ENCODE measurements at places on chromosomes 3 and 15. TPM values are rescaled to one million over a fixed set of nuclear protein-coding genes. Genes with fewer than 3 reads are reported as not detected.
A peak's percentile ranks its signal among the peaks of the same experiment; 100 is the strongest.

GRCh38 chr15:34886134-34886533, 83.4 kb downstream of the AQR start:
- no peaks in the 10 kb centered on the region for H3K27me3 ChIP-seq
- H3K4me3 ChIP-seq = no peak overlapping the region
- no peaks in the 10 kb centered on the region for H3K4me1 ChIP-seq
- no peak for DNase-seq
- peaks cover 58% of the 10 kb centered on the region for H3K36me3 ChIP-seq

DNA sequence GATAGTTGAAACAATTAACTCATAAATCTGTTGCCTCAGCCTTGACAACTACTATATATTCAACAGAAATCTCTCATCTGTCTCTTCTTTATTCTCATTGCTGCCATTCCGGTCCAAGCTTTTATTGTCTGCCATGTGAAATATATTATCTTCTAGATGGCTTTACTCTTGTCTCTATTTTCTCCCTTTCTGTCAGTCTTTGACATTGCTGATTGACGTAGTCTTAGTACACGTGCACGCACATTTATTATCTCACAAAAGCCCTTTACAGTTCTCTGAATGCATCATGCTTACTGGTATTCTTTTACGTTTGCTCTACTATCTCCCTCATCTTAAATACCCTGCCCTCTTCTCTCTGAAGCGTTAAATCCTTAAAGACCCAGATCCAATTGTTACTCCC, 5.6 kb downstream of the PDIA3 start:
- H3K4me1 ChIP-seq = peaks cover 49% of the 10 kb centered on the region
- no peak overlapping the region for H3K4me3 ChIP-seq
- peak overlapping the region; percentile 49 for H3K27ac ChIP-seq
- no peak for DNase-seq
- no peaks in the 10 kb centered on the region for H3K27me3 ChIP-seq

The EFCC1 gene
- not detected for total RNA-seq

- H3K27me3 ChIP-seq = no peaks in the 10 kb centered on the region
- H3K27ac ChIP-seq = no peak overlapping the region
- H3K36me3 ChIP-seq = no peaks in the 10 kb centered on the region
- no peak overlapping the region for H3K4me3 ChIP-seq
- DNase-seq = peak; percentile 61
These were observed 374.2 kb downstream of the PLCL2 start for GRCh38 chr3:17258823-17259436.

GRCh38 chr15:88759872-88760271, 43.4 kb upstream of the ACAN start:
- no peaks in the 10 kb centered on the region for H3K36me3 ChIP-seq
- no peak overlapping the region for H3K4me3 ChIP-seq
- H3K27me3 ChIP-seq = no peaks in the 10 kb centered on the region
- no peak for DNase-seq
- H3K27ac ChIP-seq = no peak overlapping the region
- H3K4me1 ChIP-seq = no peaks in the 10 kb centered on the region

DNA sequence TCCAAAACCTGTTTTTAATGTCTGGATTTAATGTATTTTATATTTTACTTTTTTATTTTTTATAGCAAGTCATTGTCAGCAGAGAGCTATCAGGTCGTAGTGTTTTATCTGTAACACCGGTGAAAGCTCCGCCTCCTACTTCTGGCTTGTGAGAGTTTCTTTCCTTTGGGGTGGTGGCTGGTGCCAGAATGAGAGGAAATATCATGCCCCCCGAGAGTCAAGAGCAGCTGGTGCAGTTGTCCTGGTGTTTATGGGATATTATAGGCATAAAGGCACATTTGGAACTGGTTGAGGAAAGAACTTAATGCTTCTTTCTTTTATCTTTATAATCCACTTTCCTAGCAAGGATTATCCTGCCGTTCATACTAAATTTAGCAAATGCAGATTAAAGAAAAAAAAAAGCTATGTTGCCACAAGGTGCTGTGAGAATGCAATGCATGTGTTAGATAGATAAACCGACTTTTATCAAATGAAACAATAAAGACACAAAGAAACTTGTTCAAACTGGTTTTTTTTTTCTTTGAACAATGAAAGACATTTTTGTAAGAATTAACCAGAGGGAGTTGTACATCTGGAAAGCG, 260.1 kb upstream of the PLSCR5 start:
- no peaks in the 10 kb centered on the region for H3K36me3 ChIP-seq
- no peaks in the 10 kb centered on the region for H3K4me1 ChIP-seq
- H3K27ac ChIP-seq = no peak overlapping the region

The SERINC4 gene
- total RNA-seq = 0.32 TPM

- no peaks in the 10 kb centered on the region for H3K36me3 ChIP-seq
- DNase-seq = no peak
- no peak overlapping the region for H3K4me3 ChIP-seq
These were observed 232.5 kb downstream of the SHQ1 start for GRCh38 chr3:72615776-72616175.

DNA sequence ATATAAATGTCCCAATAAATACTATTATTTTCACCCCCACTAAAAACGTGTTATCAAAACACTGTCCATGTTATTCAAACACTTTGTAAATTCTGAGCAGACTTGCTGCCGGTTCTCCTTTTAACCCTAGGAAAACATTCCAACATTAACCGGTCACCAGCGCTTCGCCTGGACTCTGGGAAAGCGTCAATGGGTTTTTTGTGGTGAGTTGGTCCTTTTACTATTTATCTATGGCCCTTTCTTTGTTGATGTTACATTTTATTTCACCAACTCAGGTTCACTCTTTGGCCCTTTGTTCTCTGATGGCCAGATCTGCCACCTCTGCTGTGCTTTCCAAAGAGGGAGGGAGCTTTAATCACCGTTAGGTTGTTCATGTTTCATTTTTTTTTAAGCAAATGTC, 4.1 kb upstream of the EOMES start:
- DNase-seq = no peak
- peaks cover 58% of the 10 kb centered on the region for H3K4me1 ChIP-seq
- no peaks in the 10 kb centered on the region for H3K36me3 ChIP-seq
- no peak overlapping the region for H3K27ac ChIP-seq
- peaks cover 85% of the 10 kb centered on the region for H3K27me3 ChIP-seq

The IL17RB gene
- total RNA-seq = 0.32 TPM

The CLDN16 gene
- total RNA-seq = not detected

DNA sequence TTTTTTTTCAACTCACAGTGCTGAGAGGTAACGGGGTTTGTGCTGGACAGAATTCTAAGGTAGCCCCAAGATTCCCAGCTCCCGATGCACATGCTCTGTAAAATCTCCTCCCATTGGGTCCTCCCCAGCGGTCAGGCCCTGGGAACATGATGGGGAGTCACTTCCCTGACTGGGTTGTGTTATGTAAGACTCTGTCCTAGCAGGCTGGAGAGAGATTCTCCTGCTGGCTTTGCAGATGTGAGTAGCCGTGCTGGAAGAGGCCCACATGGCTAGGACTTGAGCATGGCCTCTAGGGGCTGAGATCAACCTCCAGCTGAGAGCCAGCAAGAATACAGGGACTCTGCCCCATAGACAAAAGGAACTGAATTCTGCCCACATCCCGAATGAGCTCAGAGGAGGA, 83.7 kb upstream of the OXTR start:
- H3K27me3 ChIP-seq = no peaks in the 10 kb centered on the region
- H3K4me1 ChIP-seq = no peaks in the 10 kb centered on the region
- no peak overlapping the region for H3K4me3 ChIP-seq
- H3K27ac ChIP-seq = no peak overlapping the region

GRCh38 chr3:179147873-179148615, at the start of gene PIK3CA:
PIK3CA (plus strand) TSS chr3:179148357; CDS start chr3:179198826, 50,469 bp downstream.
- peaks cover 22% of the 10 kb centered on the region for H3K4me1 ChIP-seq
- peak within 1 kb of the TSS; percentile 93 for H3K27ac ChIP-seq
- peak within 1 kb of the TSS; percentile 90 for H3K4me3 ChIP-seq
- no peaks in the 10 kb centered on the region for H3K36me3 ChIP-seq
- DNase-seq = peak; percentile 98

The CPN2 gene
- total RNA-seq = not detected

GRCh38 chr15:78334845-78335244, 5.3 kb upstream of the CRABP1 start:
- no peak for DNase-seq
- H3K27me3 ChIP-seq = peaks cover 15% of the 10 kb centered on the region
- H3K4me1 ChIP-seq = no peaks in the 10 kb centered on the region
- H3K36me3 ChIP-seq = no peaks in the 10 kb centered on the region
- H3K4me3 ChIP-seq = no peak overlapping the region

- no peak overlapping the region for H3K4me3 ChIP-seq
- DNase-seq = no peak
- H3K36me3 ChIP-seq = no peaks in the 10 kb centered on the region
These were observed 1.8 kb upstream of the PLCH1 start for GRCh38 chr3:155746703-155747102.

DNA sequence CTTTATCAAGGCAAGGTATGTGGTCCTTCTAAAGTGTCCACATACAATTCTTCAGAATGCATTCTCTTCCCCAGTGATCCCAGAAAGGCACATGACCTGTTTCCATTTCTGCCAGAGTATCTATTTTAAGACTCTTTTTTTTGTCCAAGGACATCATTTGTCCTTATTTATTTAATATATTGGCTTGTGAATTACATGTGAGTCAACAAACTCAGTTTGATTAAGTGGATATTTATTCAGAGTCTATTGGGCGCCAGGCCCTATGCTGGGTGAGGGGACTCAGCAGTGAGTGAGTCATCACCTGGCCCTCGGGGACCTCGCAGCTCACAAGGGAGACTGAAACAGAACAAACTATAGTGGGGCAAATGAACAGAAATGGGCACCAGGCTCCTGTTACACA, 136.8 kb downstream of the SNRK start:
- H3K27ac ChIP-seq = no peak overlapping the region
- H3K4me1 ChIP-seq = no peaks in the 10 kb centered on the region
- DNase-seq = no peak
- H3K4me3 ChIP-seq = no peak overlapping the region
- no peaks in the 10 kb centered on the region for H3K36me3 ChIP-seq

- H3K36me3 ChIP-seq = no peaks in the 10 kb centered on the region
- no peak overlapping the region for H3K4me3 ChIP-seq
- peaks cover 9% of the 10 kb centered on the region for H3K27me3 ChIP-seq
- no peak for DNase-seq
- H3K27ac ChIP-seq = no peak overlapping the region
- H3K4me1 ChIP-seq = peaks cover 9% of the 10 kb centered on the region
These were observed 60.1 kb downstream of the FNDC3B start for GRCh38 chr3:172099495-172099808.

The MKRN2OS gene
- total RNA-seq = not detected

DNA sequence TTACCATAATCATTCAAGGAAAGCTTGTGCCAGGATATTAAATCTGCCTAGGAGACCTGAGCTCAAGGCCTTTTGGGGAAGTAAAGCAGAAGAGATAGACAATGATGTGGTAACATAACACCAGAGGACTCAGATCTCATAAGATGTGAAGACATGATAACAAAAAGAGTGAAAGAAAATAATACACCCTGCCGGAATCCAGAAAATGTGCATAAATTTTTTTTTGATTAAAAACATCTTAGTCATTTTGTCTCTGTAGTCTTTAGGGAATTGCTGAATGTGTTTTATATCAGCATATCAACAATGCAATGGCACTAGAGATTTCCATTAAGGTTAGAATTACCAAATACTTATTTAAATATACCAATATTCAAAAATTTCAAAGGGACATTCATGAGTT, 326.8 kb upstream of the ROBO1 start:
- H3K4me1 ChIP-seq = no peaks in the 10 kb centered on the region
- no peak for DNase-seq
- H3K27me3 ChIP-seq = no peaks in the 10 kb centered on the region
- no peak overlapping the region for H3K4me3 ChIP-seq

The ADGRG7 gene
- not detected for total RNA-seq

GRCh38 chr3:48338635-48339034, 5.2 kb upstream of the SPINK8 start:
- H3K36me3 ChIP-seq = no peaks in the 10 kb centered on the region
- H3K27me3 ChIP-seq = no peaks in the 10 kb centered on the region
- H3K4me3 ChIP-seq = no peak overlapping the region
- no peak for DNase-seq
- no peak overlapping the region for H3K27ac ChIP-seq
- H3K4me1 ChIP-seq = no peaks in the 10 kb centered on the region

- H3K27ac ChIP-seq = no peak overlapping the region
- H3K4me3 ChIP-seq = no peak overlapping the region
- H3K27me3 ChIP-seq = no peaks in the 10 kb centered on the region
- peaks cover 5% of the 10 kb centered on the region for H3K4me1 ChIP-seq
- no peak for DNase-seq
These were observed 46.2 kb downstream of the DENND6A start for GRCh38 chr3:57646723-57647122.

- DNase-seq = no peak
- H3K4me1 ChIP-seq = peaks cover 43% of the 10 kb centered on the region
- no peak overlapping the region for H3K4me3 ChIP-seq
- H3K27me3 ChIP-seq = peaks cover 67% of the 10 kb centered on the region
These were observed 122.0 kb upstream of the PROK2 start for GRCh38 chr3:71906976-71907375.

- no peak for DNase-seq
- H3K27me3 ChIP-seq = peaks cover 3% of the 10 kb centered on the region
These were observed 22.6 kb downstream of the CLDN18 start for GRCh38 chr3:138032567-138032966.

- no peak overlapping the region for H3K4me3 ChIP-seq
- DNase-seq = no peak
- H3K27ac ChIP-seq = no peak overlapping the region
- H3K36me3 ChIP-seq = no peaks in the 10 kb centered on the region
- H3K4me1 ChIP-seq = no peaks in the 10 kb centered on the region
These were observed 61.3 kb upstream of the VGLL4 start for GRCh38 chr3:11705049-11705448.

DNA sequence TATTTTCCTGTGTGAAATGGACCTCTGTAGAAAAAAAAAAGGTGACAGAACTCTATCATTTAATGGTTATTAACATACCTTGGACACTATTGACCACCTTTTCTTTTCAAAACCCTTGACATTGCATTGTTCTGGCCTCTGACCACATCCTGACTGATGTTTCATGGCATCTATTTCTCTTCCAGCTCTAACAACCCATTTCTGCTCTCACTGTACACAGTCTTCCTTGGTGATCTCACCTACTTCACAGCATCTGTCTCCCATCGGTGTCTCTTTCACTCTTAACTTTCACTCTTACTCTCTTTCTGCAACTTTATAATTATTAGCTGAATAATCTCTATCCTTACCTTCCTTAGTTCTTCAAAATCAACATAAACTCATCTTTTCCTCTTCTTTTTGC, 217.4 kb upstream of the CD96 start:
- H3K36me3 ChIP-seq = no peaks in the 10 kb centered on the region
- H3K27me3 ChIP-seq = no peaks in the 10 kb centered on the region
- DNase-seq = no peak

The PLCB2 gene
- total RNA-seq = 166 TPM

DNA sequence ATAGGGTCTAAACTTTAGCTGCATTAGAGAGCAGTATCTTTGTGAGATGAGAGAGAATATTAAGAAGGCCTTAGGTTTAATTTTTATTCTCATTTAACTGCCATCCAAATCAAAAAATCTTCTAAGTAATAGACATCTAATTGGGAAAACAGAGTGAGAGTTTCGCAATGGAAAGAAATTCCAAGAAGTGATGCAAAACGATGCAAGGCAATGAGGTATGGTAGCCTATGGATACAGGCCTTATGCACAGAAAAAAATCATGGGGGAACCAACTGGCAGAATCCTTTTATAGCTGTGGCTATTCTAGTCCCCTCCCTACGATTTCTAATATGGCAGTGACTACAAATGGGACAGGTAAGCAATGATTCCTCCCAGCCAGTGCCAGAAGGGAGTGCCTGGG, 225.9 kb downstream of the GREM1 start:
- DNase-seq = no peak
- no peak overlapping the region for H3K27ac ChIP-seq
- H3K4me1 ChIP-seq = no peaks in the 10 kb centered on the region
- no peaks in the 10 kb centered on the region for H3K27me3 ChIP-seq
- no peak overlapping the region for H3K4me3 ChIP-seq

- H3K27me3 ChIP-seq = peaks cover 3% of the 10 kb centered on the region
- no peak overlapping the region for H3K27ac ChIP-seq
- no peaks in the 10 kb centered on the region for H3K4me1 ChIP-seq
- no peak for DNase-seq
- H3K4me3 ChIP-seq = no peak overlapping the region
These were observed 151.2 kb downstream of the EBLN2 start for GRCh38 chr3:73212683-73213082.

Measured in B cell (primary cell).